ENCODE measurements at places on chromosomes 2 and 18.
A peak's percentile ranks its signal among the peaks of the same experiment; 100 is the strongest.

GRCh38 chr2:13034861-13035260, 318.1 kb downstream of the TRIB2 start:
- DNase-seq = peak; percentile 22

- DNase-seq = no peak
Measured at GRCh38 chr2:206054952-206055351, 31.0 kb downstream of the INO80D start.

DNA sequence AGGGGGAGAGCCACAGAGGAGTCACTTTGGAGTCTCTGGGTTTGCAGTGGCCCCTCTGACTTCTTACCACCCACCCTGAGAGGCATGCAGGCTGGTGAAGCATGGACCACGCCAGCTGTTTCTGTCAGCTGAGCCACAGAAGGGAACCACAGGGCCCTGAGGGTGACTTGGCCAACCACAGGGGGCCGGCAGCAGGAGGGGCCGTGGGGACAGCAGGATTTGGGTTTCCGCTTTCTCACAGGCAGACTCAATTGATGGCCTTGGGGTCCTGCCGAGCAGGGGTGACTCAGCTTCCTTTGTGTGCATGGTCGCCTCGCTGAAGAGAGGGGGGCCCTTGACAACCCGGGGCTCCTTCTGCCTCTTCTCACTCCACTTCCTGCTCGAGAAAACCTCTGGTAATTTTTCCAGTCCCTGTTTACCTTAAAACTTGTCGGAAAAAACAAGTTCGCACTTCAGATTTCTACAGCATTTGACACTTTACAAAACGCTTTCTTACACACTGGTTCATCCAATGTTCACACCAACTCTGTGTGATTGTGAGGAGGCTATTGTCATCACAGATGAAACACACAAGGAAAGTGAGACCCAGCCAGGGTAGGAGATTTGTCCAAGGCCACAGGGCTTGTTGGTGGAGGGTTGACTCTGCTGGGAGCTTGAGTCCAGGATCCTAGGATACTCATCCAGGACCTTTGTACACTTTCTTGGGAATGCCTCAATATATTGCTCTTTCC, 311.2 kb downstream of the LPIN1 start:
- DNase-seq = no peak

GRCh38 chr2:96860065-96861029, 2.5 kb upstream of the ANKRD39 start:
- DNase-seq = no peak

GRCh38 chr2:162676515-162676914, 162.1 kb downstream of the KCNH7 start:
- no peak for DNase-seq

DNA sequence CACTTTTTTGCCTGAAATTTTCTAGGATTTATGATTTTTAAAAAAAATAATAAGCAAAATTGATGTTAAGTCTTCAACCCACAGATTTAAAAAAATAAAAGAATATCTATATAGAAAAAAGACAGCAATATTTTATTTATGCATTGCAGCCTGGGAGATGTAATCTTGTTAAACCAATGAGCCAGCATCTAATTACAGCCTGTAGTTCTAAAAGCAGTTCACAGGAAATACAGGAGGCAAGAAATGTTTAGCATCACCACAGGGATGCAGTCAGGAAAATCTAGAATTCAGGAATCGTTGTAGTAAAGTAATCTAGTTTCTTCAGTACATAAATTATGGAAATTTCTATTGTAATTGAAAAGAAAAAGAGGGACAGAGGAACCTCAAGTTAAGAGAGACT, 17.2 kb downstream of the UGGT1 start:
- DNase-seq = no peak

DNA sequence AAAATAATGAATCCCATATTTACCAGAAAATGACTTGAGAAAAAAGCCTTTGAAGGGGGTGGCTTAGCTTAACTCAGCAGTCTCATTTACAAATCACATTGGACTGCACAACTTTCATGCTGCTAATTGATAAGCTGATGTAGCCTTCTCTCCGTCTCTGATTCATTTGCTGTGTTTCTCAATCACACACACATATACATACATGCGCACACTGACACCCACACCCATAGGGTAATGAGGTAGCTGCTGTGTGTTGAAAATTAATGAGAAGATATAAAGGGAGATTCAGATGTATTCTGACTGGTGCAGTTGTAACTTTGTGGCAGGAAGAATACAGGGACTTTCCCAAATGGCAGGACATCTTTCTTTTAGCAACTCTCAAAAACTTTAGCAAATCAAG, 141.9 kb upstream of the GCFC2 start:
- DNase-seq = no peak

DNA sequence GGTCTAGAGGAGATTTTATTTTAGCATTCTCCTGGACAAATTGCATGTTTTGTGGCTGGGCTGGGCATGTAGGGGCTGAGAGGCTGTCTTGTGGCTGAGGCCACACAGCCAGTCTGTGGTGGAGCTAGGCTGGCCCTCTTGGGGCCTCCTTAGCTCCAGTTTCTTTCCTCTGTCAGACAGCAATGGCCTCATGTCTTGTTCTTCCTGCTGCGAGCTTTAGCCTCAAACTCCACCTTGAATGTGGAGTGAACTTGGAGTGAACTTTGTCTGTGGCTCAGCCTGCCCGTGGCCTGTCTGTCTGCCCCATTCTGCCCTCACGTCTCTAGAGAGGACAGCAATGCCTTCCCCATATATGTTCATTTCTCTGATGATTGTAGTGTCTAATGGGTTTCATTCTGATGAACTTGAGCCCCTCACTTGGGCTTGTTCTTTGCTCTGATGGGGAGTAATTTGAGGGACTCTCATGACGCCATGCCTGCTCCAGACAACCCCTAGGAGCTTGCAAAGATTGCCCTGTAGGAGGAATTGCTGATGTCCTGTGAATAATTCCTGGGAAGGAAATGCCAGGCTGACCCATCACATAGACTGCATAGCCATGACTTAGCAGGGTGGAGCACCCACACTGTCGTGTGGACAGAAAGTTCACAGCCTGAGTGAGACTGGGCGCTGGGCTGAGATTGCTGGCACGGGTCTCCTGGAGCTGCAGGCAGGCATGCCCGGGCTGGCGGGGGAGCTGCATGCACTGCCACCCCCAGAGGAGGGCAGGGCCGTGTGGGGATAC, 42.6 kb downstream of the ASAP2 start:
- DNase-seq = no peak

- no peak for DNase-seq
Measured at GRCh38 chr2:24874035-24874434, 46.0 kb downstream of the ADCY3 start.

- no peak for DNase-seq
Measured at GRCh38 chr2:202006301-202006700, 27.4 kb upstream of the FZD7 start.

GRCh38 chr18:13191779-13192178, 26.8 kb upstream of the LDLRAD4 start:
- no peak for DNase-seq

DNA sequence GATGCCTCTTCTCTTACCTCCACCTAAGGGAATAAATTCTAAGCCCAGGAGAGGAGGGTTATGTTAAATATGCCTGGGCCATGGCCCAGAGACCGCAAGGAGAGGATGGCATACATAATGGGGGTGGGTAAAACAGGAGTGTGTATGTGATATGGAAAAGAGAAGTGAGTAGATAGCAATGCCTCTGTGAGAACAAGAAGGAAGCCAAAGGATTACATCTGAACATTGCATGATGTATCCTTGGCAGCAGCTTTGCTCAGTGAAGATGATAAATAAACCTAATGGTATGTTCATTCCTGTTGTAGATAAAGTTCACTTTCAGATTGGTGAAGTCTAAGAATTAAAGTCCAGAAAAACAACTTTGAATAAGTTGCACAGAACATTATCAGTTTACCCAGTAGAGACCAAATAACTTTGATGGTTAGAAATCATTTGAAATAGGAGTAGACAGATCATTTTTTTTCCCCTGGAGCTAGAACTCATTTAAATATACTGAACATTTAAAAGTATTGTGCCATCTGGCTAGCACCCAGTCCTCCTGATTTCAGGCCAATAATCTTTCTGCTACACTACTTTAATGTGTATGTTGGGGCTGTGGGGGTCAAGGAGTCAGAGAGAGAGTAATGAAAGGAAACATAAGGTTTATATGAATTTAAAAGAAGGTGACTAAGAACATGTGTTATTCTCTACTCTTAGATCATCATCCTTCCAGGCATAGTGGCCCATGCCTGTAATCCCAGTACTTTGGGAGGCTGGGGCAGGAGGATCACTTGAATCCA, 231.7 kb downstream of the PARD3B start:
- DNase-seq = no peak

Measured in non-pigmented ciliary epithelial cell (primary cell).